ENCODE measurements at places on chromosomes 13 and 19.

GRCh38 chr19:48596679-48597465 is 9.7 kb upstream of the SPACA4 start:
- peak; percentile 21 for DNase-seq

DNA sequence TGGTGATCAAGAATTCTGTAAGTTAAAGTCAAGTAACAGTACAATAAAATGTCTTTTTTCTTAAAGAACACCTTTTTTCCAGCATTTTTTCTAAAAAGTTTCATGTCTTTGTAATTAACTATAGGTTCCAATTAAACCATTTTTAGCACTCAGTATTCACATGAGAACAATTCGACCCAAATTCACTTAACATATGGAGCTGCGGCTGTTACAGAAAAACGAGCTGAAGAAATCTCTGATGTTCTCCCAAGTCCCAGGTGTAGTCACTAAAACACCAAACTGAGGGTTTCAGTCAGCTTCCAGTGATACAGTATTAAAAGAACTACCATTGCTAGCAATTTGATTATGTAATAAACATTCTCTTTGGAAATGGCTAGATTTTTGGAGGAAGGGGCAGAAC is 117.6 kb downstream of the TNFSF13B start:
- no peak for DNase-seq

DNA sequence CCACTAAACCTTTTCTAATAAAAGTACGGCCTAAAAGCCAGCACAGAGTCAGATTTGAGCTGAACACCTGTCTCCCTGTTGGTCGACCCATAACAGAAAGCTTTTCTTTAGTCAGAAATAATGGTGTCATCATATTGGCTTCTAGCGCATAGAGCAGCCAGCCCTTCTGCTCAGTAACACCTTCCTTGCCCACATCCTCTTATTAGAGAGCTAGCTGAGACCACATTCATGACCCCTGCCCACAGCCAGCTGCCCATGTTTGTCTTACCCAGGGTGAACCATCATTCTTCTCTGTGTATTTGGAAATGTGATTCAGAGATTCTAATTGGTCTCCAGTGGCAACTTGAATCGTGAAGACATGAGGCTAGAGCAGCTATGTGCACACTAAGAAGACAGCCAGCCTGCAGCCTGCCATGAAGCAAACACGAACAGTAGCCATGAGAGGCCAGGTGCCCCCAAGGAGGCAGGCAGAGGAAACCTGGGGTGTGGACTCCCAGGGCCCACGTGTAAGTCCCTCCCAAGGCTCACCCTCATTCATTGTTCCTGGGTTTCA is 82.3 kb upstream of the PDCD5 start:
- DNase-seq, result no peak

DNA sequence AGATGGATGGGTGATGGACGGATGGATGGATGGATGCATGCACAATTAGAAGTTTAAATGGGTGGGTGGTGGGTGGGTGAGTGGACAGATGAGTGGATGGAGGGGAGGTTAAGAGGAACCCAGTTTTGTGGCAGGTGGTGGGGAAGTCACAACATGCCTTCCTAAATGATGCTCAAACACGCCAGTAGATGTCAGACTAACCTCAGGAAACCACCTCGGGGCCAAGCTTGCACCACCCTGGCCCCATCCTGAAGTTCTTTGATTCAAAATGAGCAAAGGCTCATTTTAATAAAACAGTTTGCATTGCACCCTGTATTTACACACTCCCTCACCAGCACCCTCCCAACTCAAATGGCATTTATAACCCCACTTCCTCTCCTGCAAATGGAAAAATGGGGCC is 91.4 kb upstream of the CACNA1A start:
- DNase-seq, result no peak

DNA sequence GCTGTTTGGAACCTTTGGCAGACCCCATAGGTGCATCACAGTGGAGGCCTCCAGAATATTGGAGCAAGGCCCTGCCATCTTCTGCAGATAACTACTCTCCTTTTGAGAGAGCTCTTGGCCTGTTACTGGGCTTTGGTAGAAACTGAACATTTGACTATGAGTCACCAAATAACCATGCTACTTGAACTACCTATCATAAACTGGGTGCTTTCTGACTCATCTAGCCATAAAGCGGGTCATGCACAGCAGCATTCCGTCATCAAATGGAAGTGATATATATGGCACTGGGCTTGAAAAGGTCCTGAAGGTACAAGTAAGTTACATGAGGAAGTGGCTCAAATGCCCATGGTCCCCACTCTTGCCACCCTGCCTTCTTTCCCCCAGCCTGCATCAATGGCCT is 782.5 kb upstream of the SLITRK6 start:
- DNase-seq, result no peak

- no peak for DNase-seq
These were observed 6.3 kb upstream of the MRPS31 start for GRCh38 chr13:40777166-40777808.

All from stimulated activated CD4-positive, alpha-beta T cell treated with anti-CD3 and anti-CD28 coated beads, TNF-alpha, amount 100 ng/mL, for 4 hours (primary cell).